Hypothalamus (tissue), 51 donors: ENCODE measurements at places on chromosomes 13 and 19.

GRCh38 chr19:46902402-46902766 lies 41.6 kb downstream of the ARHGAP35 start:
- no peak for DNase-seq

DNA sequence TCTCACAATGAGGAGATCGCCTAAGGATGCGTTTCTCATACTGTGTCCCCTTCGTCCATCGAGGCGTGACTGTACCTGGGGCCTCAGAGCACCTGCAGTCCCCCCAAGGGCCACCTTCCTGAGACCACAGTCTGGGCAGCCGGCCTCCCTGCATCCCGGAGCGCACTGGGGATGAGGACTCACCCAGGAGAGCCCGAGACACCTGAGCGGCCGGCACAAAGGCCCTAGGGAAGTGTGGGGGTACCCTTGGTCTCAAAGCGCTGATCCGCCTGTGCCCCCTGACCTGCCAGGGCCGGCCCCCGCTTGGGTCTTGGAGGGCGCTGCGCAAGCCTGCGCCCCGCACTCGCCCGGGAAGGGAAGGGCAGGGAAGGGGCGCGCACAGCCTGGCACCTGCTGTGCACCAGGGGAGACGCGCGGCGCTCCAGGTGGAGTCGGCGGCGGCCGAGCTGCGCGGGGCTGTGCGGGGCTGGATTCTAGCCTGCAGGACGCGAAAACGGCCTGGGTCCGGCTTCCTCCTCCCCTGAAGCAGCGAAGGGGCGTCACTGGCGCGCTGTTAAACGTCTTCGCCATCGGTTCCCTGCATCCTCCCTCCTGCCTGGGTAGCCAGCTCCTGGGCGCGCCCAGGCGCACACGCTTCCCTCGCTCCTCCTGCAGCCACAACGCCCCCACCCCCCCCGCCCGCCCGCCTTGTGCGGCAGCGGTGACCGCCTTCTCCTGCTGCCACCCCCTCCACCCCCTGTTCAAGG lies 13.6 kb upstream of the USP29 start:
- no peak for DNase-seq

DNA sequence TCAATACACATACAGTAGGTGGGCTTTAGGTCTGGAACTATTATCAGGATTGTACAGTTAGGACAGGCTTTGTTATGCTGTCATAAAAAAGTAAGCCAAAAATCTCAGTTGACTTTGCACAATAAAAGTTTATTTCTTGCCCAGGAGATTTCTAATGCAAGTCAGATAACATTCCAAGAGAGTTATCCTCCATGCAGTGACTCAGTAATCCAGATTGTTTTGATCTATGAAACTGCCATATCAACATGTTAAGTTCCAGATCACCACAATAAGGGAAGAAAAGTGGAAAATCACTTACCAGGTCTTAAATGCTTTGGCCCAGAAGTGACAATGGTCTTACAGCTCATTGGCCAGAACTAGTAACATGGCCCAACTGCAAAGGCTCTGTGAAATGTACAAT lies 636.2 kb upstream of the KLF12 start:
- no peak for DNase-seq

GRCh38 chr19:52007451-52007805 lies 583 bp downstream of the ZNF615 start:
- peak; percentile 38 for DNase-seq

DNA sequence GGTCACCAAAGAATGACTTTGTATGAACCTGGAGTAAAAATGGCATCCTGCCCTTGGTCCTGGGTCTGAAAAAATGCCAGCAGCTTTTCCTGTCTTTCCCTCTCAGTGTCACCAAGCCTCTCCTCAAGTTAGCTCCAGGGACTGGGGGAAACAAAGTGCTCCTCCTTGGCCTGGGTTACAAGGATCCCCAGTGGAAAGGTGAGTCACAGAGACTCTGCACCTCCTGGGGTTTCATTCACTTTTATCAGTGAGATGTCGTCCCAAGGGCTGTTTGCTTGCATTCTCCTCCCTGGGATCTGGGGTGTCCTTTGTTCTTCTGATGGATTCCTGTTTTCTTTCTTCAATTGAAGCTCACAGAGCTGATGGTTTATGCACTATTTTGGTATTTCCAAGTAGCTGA lies 93.2 kb upstream of the CSNK1A1L start:
- no peak for DNase-seq
